ENCODE measurements at places on chromosomes 12 and 14.

DNA sequence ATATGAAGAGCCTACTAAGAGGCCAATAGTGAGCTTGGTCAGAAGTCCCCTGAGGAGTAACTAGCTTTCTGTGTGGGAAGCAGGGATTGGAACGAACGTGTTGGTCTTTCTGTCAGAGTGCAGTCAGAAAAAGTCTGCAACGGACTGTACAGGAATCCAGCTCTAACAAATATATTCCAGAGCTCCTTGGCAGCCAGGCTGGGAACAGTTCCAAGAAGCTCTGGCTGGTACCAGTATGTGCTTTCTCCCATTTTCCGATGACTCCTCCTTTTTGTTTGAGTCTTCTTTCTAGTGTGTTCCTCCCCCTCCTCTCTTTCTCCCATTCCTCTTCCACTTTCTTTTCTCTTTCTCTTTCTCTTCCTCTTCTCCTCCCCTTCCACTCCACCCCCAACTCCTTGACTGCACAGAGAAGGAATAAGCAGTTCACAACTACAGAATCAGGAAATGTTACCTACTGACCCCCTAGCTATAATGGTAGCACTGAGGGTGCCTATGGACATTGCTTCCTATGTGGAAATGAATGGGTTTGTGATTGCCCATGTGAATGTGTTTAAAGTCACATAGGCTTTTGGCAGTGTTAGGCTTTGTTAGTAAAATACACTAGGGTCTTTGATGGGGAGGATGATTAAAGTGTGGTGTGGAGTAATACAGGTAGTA lies 59.9 kb downstream of the TTLL5 start:
- no peak for DNase-seq

GRCh38 chr12:3496957-3497356 lies 6.0 kb downstream of the PRMT8 start:
- DNase-seq, result no peak

DNA sequence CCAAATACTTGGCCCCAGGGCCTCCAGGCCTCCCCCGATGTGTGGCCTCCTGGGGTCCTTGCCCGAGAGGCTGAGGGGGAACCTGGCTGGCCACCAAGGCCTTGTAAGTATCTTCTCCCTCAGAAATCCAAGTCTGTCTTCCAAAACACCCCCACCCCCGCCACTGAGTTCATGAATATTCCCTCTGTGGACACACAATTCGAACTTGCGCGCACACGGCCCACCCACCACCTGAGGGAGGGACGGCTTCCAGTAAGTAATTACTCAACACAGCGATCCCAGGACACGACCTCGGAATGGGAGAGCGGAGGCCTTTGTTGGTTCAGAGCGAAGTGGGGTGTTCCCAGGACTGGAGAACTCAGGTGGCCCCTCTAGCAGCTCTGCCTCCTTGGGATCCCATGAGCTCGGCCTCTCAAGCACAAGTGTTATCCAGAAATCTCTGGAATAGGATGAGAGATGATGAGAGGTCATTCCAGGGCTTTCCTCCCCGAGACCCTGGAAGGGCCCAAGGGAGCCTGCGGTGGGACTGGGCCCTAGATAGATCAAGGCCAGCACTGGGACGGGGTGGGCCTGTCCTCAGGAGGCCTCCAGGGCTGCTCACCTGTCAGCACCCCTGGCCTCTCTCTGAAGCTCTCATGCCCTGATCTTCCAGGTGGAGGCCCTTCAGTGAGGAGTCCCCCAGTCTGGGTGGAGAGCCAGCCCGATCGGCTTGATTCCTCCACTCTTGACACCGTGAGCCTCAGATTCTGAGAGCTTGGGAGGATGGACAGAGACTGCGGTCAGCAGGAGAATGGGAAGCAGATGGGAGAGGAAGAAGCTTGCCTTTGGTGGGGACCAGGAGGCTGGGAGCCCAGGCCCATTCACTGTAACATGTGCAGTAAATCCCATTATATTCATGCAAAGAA lies 219.0 kb upstream of the RTL1 start:
- peak; percentile 25 for DNase-seq

DNA sequence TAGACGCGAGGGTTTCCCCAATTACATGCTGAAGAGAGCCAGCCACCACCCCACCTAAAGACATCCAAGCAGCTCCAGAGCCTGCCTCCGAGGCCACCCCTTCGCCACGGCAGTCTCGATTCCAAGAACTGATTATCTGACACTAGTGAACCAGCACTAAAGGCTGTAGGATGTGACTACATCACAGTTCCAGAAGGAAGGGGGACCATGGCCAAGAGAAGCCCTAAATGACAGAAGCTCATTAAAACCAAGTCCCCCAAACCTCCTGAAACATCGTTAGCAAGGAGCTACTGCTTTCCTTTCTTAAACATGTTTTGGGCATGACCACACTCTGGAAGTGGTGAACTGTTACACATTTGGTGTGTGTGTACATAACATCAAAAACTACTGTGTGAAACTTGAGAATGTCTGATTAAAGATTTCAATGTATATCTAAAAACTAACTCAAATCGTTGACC lies 88.2 kb downstream of the DUSP16 start:
- peak; percentile 73 for DNase-seq

- DNase-seq, result no peak
These were observed 24.5 kb downstream of the SLC17A8 start for GRCh38 chr12:100381379-100381778.

DNA sequence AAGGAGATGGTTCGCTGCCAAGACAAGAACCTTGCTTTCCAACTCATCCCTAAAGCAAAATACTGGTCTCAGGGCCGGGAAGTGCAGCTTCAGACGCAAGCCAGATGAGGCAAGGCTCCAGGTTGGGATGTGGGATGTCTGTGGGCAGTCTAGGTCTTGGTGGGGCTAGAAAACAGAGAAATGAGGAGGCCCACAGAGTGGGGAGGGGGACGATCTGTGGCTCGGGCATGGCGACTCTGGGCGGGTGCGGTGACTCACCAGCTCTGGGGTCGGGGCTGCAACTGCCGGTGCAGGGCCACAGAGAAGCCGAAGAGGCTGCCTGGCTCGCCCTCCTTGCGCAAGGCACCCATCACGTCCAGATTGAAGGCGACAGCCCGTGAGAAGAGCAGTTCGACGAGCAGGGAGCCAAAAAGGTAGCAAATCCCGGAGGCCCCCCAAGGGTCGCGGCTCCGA lies 459 bp downstream of the ITGA7 start:
- DNase-seq, result no peak

DNA sequence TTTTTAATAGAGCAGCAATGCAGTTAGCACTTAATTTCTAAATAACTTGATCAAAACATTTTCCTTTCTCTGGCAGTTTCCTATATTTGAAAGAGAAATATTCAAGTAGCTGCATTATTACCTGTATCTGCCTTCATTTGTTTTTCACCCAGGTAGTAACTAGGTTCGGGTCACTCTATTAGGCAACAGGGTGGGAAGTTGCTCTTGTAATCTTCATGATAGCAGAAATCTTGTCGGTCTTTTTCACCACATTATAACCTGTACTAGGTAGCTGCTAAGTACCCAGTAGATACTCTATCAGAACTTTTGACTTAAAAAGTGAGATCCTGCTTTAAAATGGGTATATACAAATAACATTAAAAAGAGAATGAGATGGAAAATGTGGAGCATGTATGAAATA lies 2.4 kb upstream of the PIK3C2G start:
- DNase-seq, result no peak

- DNase-seq, result no peak
These were observed 58.4 kb upstream of the SAV1 start for GRCh38 chr14:50726372-50727107.

Measured in activated CD8-positive, alpha-beta memory T cell treated with anti-CD3 and anti-CD28 coated beads, Interleukin-2, amount 50 U/mL, for 48 hours (primary cell).